ENCODE measurements at places on chromosomes 16 and 17.

DNA sequence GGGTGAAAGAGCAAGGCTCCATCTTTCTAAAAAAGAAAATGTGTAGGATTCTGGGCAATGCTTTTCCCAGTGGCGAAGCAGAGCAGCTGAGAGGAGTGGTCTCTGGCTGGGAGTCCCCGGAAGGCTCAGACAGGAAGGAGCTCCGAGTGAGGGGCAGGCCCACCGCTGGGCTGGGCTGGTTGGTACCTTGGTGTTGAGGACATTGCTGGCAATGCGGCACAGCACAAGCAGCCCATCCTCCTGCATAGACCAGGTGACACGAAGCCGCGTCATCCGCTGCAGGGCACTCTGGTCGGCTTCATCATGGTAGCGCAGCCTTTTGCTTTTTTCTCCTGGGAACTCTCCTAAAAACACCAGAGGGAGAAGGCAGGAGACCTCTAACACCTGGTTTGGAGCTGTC lies 63.9 kb downstream of the GTF3C1 start:
- ATAC-seq, result no peak

GRCh38 chr16:57469917-57470470 lies 7.5 kb downstream of the POLR2C start:
- no peak for ATAC-seq

GRCh38 chr16:11075163-11075562 lies 130.8 kb downstream of the CLEC16A start:
- ATAC-seq, result no peak

GRCh38 chr17:31534223-31534888 lies 142.9 kb downstream of the RAB11FIP4 start:
- no peak for ATAC-seq

- ATAC-seq, result no peak
These were observed 37.6 kb upstream of the PIRT start for GRCh38 chr17:10875430-10875851.

DNA sequence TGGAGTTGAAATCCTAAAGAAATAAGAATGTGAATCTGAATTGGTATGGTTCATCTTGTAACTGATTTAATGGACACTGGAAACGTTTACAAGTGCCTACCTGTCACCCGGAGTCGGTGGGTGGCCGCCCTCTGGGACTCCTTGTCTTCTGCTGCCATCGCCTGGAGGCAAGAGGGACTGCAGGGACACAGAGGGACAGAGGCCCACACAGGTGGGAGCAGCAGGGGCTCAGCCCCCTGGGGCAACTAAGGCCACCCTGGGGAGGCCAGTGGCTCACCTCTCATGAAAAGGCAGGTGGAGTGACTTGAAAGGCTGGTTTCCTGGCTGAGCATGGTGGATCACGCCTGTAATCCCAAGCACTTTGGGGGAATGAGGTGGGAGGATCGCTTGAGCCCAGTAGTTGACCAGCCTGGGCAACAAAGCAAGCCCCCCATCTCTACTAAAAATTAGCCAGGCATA lies 23.2 kb downstream of the TMEM92 start:
- ATAC-seq, result peak; percentile 98
